ENCODE measurements at places on chromosomes 1 and 21.

- DNase-seq = no peak
Observed at GRCh38 chr1:81498471-81499462, 302.0 kb upstream of the ADGRL2 start.

GRCh38 chr21:35801391-35801790 lies 258.9 kb downstream of the SETD4 start:
- no peak for DNase-seq

DNA sequence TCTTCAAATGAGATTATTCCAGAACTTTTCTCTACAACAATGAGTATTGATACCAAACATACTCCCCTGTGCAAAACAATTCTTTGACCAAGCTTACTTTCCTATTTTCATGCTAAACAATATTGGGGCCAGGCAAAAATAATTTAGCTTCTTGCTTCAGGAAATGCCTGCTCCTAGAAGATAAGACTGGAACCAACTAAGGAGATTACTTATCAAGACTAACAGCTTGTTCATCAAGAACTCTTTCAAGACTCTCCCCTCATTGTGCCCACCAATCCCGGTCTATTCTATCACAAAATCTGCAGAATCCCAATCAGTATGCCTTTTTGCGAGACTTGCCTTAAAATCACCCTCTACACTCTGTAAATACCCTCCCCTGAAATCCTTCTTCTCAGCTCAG lies 536.6 kb downstream of the RWDD3 start:
- DNase-seq = no peak

- DNase-seq = no peak
Observed at GRCh38 chr1:155892796-155893195, 18.4 kb downstream of the RIT1 start.

GRCh38 chr1:93938461-93939145 lies 29.4 kb upstream of the GCLM start:
- DNase-seq = no peak

DNA sequence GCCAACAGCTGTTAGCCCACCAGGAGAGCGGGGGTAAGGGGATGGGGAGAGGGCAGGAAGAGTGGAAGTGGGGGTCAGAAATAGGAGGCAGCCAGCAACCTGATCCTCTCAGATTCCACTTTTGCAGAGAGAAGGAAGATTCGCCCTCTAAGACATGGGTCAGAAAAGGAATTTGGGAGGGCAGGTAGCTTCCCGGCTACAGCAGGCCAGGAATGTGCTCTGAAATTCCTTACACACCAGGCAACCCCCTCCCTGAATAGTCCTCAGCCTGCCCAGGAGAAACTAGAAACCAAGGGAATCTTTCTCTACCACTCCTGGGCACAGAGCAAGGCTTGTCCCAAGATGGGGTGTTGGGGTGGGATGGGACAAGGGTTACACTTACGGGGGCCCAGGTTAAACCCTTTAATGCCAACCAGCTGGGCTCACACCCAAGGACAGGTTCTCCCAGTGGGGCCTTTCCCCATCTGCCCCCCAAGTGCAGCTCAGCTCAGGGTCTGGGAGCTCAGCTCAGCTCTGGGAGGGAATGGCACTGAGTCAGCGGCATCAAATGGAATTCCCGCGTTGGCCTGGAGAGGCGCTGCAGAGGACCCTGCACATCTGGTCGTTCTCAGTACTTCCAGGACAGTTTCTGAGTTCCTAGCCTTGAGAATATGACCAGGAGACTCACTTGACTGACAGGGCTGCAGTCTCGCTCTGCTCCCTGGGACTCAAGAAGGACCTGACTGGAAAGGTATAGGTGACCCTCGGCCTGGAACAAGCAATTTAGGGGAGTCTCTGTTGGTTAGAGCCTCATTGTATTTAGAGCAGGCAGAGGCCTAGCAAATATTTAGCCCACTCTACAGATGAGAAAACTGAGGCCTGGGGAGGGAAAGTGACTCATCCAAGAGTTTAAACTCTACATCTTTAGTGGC lies 761 bp downstream of the TNNT2 start:
- DNase-seq = no peak

- DNase-seq = no peak
Observed at GRCh38 chr1:156838972-156839371, 19.9 kb downstream of the INSRR start.

GRCh38 chr1:46183079-46183847 lies 7.0 kb upstream of the P3R3URF start:
- DNase-seq = no peak

DNA sequence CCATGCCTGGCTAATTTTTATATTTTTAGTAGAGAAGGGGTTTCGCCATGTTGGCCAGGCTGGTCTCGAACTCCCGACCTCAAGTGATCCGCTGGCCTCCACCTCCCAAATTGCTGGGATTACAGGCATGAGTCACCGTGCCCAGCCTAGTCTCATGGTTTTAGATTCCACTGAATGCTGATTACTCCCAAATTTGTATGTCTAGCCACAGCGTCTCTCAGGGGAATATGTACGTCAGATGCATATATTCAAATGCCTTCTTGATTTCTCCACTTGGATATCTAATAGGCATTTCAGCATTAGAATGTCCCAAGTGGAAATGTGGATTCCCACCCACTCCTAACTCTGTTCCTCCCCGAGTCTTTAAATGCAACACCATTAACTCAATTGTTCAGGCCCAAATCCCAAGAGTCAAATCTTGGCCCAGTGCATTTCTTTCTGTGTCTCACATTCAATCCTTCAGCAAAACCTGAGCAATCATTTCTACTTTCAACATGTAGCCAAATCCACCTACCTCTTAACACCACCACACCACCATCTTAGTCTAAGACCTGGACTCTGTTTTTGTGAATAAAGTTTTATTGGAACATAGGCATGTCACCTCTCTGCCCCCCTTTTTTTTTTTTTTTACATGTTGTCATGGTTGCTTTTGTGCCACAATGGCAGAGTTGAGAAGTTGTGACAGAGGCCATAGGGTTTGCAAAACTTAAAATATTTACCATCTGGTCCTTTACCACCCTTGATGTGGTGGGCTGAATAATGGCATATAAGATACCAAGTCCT lies 9.8 kb upstream of the CAMTA1 start:
- no peak for DNase-seq

- no peak for DNase-seq
Observed at GRCh38 chr1:202105571-202106339, 17.0 kb upstream of the GPR37L1 start.

- DNase-seq = no peak
Observed at GRCh38 chr1:17984583-17984982, 123.0 kb upstream of the IGSF21 start.

DNA sequence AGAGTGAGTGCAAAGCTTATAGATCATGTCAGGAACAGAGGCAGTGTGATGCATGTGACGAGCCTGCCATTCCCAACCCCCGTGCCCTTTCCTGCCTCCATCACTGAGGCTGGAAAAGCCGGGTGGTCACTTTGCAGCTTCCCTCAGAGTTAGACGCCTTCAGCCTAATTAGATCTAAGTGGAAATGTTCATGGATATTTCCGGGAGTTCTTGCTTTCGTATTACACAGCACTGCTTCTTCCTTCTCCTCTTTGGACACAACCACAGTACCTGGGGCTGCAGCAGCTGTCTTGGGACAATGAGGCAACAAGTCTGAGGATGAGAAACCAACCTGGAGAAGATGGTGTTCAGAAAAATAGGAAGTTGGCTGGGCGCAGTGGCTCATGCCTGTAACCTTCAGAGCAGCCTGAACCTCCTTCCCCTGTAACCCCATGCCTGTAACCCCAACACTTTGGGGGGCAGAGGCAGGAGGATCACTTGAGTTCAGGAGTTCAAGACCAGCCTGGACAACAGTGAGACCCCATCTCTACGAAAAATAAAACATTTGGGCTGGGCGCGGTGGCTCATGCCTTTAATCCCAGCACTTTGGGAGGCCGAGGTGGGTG lies 24.5 kb downstream of the SERINC2 start:
- no peak for DNase-seq

- no peak for DNase-seq
Observed at GRCh38 chr1:1143636-1144035, 27.7 kb upstream of the C1orf159 start.

GRCh38 chr1:185292237-185292636 lies 24.8 kb downstream of the IVNS1ABP start:
- no peak for DNase-seq

GRCh38 chr1:217983051-217983375 lies 302.1 kb upstream of the RRP15 start:
- no peak for DNase-seq

DNA sequence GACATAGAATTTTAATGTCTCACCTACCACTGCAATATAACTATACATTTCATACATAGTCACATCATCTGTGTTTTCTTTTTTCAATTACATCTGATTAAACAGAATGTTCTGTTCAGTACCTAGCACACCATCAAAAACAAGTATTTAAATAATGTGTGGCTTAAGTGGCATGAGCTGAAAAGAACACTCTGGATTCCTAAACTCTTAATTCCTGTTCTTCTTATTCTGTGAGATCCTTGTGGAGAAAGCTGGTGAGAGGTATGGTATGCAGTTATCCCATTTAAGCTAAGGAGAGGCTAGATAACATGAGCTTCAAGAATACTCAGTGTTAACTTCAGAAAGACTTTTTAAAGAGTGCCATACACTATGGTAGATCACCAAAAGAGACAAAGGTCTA lies 5.5 kb downstream of the TP53BP2 start:
- DNase-seq = no peak

- DNase-seq = no peak
Observed at GRCh38 chr1:107776900-107777663, 187.9 kb downstream of the VAV3 start.

GRCh38 chr1:209621286-209621685 lies 30.9 kb downstream of the LAMB3 start:
- peak; percentile 58 for DNase-seq

DNA sequence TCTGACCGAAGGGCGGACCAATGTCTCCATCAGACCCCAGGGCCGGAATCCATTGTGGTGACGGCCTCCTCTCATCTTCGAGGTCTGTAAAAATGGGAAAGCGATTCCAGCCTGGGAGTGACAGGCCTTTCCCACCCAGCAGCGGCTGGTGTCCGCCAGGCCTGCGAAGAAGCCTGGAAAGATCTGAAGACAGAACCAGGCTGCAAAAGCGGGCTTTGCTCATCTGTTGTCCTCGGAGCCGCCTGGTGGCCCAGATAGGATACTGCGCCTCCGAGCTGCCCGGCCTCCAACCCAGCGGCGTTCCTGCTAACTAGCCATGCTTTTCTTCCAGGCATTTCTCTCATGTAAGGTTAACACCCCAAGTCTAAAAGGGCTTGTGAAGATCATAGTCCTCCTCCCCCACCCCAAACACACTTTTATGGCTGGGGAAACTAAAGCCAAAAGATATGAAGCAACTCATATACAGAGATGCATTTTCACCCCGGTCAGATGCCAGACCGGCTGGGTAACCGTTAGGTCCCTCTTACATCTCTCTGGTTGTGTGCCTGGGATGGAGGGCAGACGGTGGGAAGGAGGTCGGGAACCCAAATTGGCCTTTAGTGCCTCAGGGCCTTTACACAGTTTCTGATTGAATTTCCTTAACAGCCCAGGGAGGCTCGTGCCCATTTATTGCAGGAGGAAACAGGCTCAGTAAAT lies 1.9 kb upstream of the DHRS3 start:
- DNase-seq = peak; percentile 43

DNA sequence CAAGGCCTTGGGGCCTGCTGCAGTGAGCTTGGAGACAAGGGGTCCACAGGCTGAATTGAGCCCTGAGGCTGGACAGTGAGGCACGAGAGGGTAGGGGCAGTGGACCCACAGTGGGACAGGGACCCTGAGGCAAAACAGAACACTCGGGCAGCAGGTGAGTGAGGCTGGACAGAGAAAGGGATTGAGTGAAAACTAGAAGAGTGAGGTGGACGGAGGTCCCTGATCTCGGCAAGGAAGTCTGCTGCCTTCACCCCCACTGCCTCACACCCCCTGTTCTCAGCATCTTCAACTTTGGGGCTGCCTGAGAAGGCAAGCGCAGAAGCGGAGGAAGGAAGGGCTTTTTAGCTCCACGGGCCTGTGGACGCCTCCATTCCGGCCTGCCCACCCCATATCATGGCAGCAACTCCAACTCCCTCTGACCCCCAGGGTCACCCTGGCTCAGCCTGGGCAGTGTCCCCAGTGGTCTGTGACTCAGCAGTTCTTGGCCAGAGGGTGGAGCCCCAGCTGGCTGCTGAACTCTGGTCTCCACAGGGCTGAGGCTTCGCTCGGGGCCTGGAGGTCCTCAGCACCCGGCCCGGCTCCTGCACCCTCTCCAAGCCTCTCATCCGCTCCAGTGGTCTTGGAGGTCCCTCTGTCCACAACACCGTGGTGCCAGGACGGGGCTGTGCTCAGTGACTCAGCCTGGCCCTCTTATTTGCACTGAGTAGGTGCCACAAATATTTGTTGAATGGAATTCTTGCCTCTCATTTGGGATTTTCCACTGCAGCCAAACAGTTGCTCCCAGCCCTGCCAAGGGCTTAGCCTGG lies 60.0 kb upstream of the EPS8L3 start:
- DNase-seq = no peak

DNA sequence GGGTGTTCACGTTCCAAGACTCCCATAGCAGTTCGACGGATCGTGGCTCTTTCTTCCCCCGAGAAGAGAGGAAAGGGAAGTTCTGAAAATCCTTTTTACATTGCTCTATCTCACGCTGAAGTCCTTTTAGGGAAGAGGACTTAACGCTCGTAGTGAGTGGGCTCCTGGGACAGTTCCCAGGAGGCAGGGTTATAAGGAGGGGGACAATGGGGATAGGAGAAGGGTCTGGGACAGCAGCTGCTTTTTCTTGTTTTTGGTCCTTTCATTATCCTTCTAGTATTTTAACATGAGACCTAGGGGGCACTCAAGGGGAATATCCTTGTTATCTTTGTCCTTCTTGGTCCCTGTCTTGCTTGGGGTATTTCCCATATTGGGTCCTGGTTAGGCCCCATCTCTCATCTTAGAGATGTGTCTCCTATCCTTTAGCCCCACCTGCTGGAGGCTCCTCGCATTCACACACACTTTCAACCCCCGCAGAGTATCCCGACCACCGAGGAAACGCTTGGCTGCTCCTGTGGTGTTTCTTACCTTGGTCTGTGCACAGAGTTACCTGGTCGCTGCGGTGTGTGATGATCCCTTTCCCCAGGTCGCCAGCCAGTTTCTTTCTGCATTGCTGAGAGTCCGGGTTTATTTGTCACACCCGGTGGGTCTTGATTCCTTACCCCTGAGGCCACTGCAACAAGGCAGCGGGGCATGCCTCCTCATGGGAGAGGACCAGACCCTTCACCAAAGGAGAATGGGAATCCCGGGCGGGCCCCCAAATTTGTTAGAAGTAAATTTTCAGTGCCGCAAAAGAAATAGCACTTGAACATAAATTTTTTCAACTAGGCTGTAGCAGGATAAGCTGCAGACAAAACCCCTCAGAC lies 29.7 kb downstream of the SCCPDH start:
- peak; percentile 50 for DNase-seq

- DNase-seq = peak; percentile 65
Observed at GRCh38 chr1:155078469-155079209, at the start of gene EFNA3. TSS of gene EFNA3 (plus strand) at chr1:155078837. CDS start at chr1:155078942, 105 bp downstream.

DNA sequence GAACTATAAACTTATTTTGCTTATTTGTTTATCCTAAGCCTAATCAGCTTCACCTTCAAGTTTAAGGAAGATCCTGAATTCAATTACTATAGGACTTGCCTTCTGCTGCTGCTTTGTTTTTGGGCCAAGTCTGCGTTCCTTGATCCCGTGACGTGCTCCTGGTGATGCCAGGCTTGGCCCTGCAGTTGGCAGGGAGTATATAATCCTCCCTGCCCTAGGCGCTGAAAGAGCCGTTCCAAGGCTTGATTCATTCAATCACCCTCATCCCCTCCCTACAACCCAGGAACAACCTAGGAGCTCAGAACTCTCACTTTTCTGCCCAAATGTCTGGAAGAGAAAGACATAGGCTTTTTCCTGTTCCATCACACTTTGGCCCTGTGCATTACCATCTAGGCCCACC lies 12.4 kb upstream of the LRRN2 start:
- no peak for DNase-seq

All from NCI-H1048 (cell line).